ENCODE measurements at places on chromosomes 2 and 18. TPM values are rescaled to one million over a fixed set of nuclear protein-coding genes. Genes with fewer than 3 reads are reported as not detected.
A peak's percentile ranks its signal among the peaks of the same experiment; 100 is the strongest.

FEV gene
- not detected for total RNA-seq

SOWAHC gene
- 1.3 TPM for total RNA-seq

REG1B gene
- not detected for total RNA-seq

NYAP2 gene
- not detected for total RNA-seq

MC5R gene
- total RNA-seq = not detected

GPR155 gene
- total RNA-seq = 14.0 TPM

DNA sequence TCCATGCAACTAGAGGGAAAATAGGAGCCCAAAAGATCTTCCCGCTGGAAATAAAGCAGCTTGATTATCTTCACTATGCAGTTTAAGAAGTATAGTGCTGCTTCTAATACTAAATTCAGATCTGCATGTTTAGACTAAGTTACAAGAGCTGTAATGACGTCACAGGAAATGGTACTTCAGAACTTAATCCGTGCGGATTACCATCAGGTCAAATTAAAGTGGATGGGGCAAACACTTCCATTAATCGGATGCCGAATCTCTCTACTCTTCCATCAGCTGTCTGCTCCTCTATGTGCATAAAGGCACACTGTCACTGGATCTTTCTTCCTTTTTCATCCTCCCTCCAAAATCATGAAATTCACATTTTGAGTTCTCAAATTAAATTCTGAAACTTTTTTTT, 52.6 kb downstream of the TRAPPC12 start:
- no peak overlapping the region for H3K27ac ChIP-seq
- no peak overlapping the region for H3K4me3 ChIP-seq
- H3K27me3 ChIP-seq = no peaks in the 10 kb centered on the region

- no peak overlapping the region for H3K4me3 ChIP-seq
- H3K36me3 ChIP-seq = no peaks in the 10 kb centered on the region
- H3K27ac ChIP-seq = no peak overlapping the region
- no peaks in the 10 kb centered on the region for H3K4me1 ChIP-seq
- no peak for DNase-seq
Observed at GRCh38 chr18:40962784-40963183, 992.2 kb upstream of the PIK3C3 start.

GRCh38 chr18:21864386-21864785, 123.8 kb downstream of the MIB1 start:
- no peaks in the 10 kb centered on the region for H3K4me1 ChIP-seq
- no peak overlapping the region for H3K27ac ChIP-seq
- H3K4me3 ChIP-seq = no peak overlapping the region
- DNase-seq = no peak
- peaks cover 2% of the 10 kb centered on the region for H3K36me3 ChIP-seq

- H3K27me3 ChIP-seq = no peaks in the 10 kb centered on the region
- H3K36me3 ChIP-seq = peaks cover 7% of the 10 kb centered on the region
- H3K4me3 ChIP-seq = no peak overlapping the region
Observed at GRCh38 chr18:79747156-79747845, 50.4 kb upstream of the KCNG2 start.

- no peaks in the 10 kb centered on the region for H3K36me3 ChIP-seq
- H3K27ac ChIP-seq = no peak overlapping the region
- no peak for DNase-seq
Observed at GRCh38 chr18:63867368-63868125, 20.0 kb upstream of the SERPINB2 start.

GRCh38 chr18:24200494-24201290, 61.8 kb downstream of the CABYR start:
- H3K4me1 ChIP-seq = no peaks in the 10 kb centered on the region
- no peaks in the 10 kb centered on the region for H3K36me3 ChIP-seq
- no peak for DNase-seq
- no peak overlapping the region for H3K4me3 ChIP-seq
- H3K27ac ChIP-seq = no peak overlapping the region

- peaks cover 12% of the 10 kb centered on the region for H3K4me1 ChIP-seq
- DNase-seq = no peak
- H3K27ac ChIP-seq = no peak overlapping the region
- no peaks in the 10 kb centered on the region for H3K27me3 ChIP-seq
Observed at GRCh38 chr2:160516547-160517365, 23.1 kb upstream of the RBMS1 start.

- no peaks in the 10 kb centered on the region for H3K4me1 ChIP-seq
- H3K4me3 ChIP-seq = no peak overlapping the region
- H3K27me3 ChIP-seq = peaks cover 54% of the 10 kb centered on the region
- H3K36me3 ChIP-seq = peaks cover 3% of the 10 kb centered on the region
- no peak overlapping the region for H3K27ac ChIP-seq
Observed at GRCh38 chr2:75476761-75477160, 84.0 kb downstream of the EVA1A start.

- H3K27ac ChIP-seq = no peak overlapping the region
- H3K4me3 ChIP-seq = no peak overlapping the region
- H3K4me1 ChIP-seq = no peaks in the 10 kb centered on the region
- no peak for DNase-seq
- H3K36me3 ChIP-seq = no peaks in the 10 kb centered on the region
Observed at GRCh38 chr2:42937171-42937875, 144.9 kb upstream of the HAAO start.

DNA sequence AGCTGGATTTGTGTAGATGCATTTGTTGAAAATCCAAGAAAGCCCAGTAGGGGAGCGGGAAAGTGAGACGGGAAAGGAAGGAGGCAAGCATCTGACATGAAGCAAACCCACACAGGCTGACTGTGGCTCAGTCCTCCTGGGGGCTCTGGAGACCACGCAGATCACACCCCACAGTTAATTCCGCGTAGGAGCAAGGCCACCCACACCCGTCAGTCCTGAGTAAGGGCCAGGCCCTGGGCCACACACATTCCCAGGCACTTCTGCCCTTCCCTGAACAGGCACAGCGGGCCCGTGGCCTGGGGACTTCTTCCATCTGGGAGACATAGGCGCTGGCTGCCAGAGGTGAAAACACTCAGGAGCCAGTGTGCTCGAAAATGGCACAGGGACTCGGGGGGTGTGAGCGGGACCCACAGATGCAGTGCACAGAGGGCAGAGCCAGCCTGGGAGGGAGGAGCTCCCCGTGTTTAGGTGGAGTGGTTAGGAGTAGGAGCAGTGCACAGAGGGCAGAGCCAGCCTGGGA, 19.4 kb upstream of the PRLH start:
- H3K27ac ChIP-seq = no peak overlapping the region
- no peak for DNase-seq
- H3K27me3 ChIP-seq = peaks cover 5% of the 10 kb centered on the region
- H3K4me3 ChIP-seq = no peak overlapping the region
- H3K4me1 ChIP-seq = peaks cover 4% of the 10 kb centered on the region

GRCh38 chr2:111534910-111535352, 349.1 kb downstream of the ANAPC1 start:
- H3K4me3 ChIP-seq = peak overlapping the region; percentile 77
- H3K27ac ChIP-seq = peak overlapping the region; percentile 92
- peaks cover 6% of the 10 kb centered on the region for H3K36me3 ChIP-seq
- no peak for DNase-seq
- H3K4me1 ChIP-seq = peaks cover 19% of the 10 kb centered on the region

DNA sequence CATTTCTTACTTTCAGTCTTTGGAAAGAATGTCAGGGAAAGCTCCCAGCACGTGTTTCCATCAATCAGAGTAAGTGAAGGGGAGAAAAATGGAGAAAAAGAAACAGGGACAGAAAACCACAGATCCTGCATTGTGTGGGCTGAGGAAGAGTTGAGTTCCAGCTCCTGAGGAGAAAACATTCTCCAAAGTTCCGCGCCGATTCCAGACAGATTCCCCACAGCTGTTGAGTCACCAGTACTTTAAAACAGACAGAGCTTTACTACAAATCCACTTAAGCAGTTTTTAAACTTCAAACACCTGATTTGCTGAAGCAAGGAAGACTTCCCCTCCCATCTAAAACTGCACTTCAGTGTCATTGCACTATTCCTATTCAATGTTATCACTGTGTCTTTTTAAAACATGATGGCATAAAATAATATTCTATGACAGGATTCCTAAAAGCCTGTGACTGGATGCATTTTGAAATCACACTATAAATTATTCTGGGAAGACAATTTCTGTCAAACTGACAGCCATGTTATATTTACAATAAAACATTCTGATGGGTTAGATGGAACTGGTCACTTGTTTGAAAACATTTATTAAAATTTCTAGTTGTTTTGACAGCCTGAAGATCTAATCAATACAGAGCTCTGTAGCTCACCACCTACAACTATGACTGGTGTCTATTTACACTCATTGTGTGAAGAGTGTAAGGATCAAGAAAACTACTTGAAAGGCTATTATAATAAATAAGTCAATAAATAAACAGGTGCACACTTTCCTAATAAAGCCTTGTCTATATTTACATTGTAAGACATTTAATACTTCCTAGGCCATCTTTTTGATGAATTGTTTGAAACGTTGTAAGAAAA, 40.9 kb downstream of the TCF4 start:
- no peaks in the 10 kb centered on the region for H3K4me1 ChIP-seq
- H3K36me3 ChIP-seq = no peaks in the 10 kb centered on the region
- no peak for DNase-seq
- no peak overlapping the region for H3K27ac ChIP-seq

DNA sequence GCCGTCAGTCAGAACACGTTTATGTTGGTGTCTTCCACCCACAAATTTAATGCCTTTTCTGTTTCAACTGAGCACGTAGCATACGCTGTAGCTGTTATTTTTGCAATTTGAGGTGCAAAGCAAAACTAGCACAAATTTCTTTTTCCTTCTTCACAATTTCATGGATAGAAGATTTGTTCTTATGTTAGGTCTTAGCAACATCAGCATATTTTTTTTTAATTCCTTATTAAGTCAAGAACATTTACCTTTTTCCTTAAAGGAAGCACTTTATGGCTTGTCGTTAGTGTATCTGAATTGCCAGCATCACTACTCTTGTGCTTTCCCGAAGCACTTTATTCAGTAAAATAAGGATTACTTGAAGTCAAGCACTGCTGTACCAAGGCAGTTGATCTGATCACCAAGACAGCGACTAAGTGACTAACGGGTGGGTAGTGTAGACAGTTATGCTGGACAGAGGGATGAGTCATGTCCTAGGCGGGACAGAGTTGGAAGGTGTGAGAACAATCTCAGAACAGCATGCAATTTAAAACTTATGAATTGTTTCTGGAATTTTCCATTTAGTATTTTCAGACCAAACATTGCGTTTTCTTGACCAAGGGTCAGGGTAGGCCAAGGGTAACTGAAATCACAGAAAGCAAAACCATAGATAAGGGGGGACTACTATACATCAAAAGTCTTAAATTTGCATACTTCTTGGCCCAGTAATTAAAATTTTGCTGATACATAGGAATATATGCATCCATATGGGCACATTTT, 13.3 kb downstream of the BABAM2 start:
- H3K27me3 ChIP-seq = no peaks in the 10 kb centered on the region
- no peak overlapping the region for H3K4me3 ChIP-seq
- H3K27ac ChIP-seq = no peak overlapping the region

DNA sequence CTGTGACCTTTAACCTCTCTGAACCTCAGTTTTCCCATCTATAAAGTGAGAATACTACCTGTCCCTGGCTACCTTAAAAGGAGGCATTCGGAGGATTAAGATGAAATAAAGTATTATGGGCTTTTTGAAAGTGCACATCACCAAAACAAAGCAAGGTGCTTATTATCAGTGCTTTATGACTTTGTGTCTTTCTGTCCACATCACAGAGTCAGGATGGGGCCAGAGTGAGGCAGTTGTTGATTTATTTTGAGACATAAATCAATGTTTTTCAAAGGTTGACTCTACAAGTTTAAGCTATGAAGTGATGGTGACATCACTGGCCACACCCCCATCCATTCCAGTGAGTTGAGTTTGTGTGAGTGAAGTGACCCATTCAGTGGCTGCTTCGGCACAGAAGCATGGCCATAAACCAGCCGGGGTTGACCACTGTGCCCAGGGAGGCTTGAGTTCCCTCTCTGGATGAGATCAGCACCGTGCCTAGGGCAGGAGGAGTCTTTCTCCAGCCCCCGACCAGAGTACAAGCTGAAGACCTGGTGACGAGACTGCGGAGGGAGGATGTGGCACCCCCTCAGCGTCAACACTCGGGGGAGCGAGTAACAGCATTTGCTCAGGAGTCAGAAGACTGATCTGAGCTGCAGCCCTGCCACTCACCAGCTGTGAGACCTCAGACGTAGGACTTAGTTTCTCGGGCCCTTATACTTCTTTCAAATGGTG, 89.0 kb upstream of the PPP1CB start:
- peaks cover 2% of the 10 kb centered on the region for H3K4me1 ChIP-seq
- no peaks in the 10 kb centered on the region for H3K27me3 ChIP-seq
- peak overlapping the region; percentile 76 for H3K27ac ChIP-seq
- H3K4me3 ChIP-seq = no peak overlapping the region
- peaks cover 6% of the 10 kb centered on the region for H3K36me3 ChIP-seq

- H3K4me3 ChIP-seq = no peak overlapping the region
- H3K27me3 ChIP-seq = no peaks in the 10 kb centered on the region
- H3K36me3 ChIP-seq = peaks cover 2% of the 10 kb centered on the region
- H3K4me1 ChIP-seq = peaks cover 34% of the 10 kb centered on the region
- DNase-seq = no peak
- H3K27ac ChIP-seq = peak overlapping the region; percentile 53
Observed at GRCh38 chr2:223950448-223951347, 5.6 kb upstream of the WDFY1 start.

DNA sequence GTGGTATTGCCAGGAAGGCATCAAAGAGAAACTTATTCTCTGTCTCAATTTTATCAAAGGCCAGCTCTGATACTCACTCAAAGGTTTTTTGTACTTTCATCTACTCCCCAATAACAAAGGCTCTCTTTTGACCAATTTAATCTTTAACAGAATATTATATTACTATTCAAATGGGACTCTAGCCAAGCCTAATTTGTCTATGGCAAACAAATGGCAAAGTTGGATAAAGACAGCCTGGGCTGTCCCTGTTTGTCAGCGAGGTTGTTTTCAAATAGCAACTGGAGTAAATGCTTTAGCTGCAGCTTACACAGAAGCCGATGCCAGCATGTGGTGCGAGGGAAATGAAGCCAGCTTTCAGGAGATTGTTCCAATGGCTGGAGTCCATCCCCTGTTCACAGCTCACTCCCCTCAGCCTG, 80.1 kb upstream of the CTNNA2 start:
- no peaks in the 10 kb centered on the region for H3K36me3 ChIP-seq
- H3K27me3 ChIP-seq = no peaks in the 10 kb centered on the region
- DNase-seq = no peak
- H3K4me3 ChIP-seq = no peak overlapping the region
- no peak overlapping the region for H3K27ac ChIP-seq
- H3K4me1 ChIP-seq = no peaks in the 10 kb centered on the region

DNA sequence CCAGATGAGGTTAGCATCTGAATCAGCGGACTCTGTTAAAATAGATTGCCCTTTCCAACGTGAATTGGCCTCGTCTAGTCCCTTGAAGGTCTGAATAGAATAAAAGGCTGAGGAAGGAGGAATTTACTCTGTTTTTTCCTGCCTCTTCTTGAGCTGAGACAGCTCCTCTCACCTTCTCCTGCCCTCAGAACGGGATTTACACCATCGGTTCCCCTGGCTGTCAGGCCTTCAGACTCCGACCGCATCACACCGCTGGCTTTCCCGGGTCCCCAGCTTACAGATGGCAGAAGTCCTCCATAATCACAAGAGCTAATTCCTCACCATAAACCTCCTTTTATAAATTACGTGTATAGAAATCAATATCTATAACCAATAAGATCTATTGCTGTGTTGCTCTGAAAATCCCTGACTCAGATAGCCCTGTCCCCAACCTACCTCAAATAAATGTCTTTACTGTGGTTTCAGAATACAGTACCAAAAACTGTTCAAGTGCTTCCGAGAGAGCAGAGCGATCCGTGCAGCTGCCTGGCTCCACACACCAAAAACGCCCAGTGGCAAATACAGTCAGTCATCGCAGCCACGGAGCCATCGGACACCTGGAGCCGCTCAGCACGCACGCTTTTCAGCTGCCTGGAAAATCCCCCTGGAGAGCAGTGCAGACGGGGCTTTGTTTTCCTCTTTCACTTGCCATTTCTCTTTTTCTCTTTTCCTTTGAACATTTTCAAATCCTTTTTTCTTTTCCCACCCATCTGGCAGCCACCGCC, 196.9 kb downstream of the NRP2 start:
- DNase-seq = no peak
- no peaks in the 10 kb centered on the region for H3K4me1 ChIP-seq
- no peak overlapping the region for H3K4me3 ChIP-seq
- H3K36me3 ChIP-seq = no peaks in the 10 kb centered on the region
